CD14-positive monocyte (primary cell): ENCODE measurements at places on chromosomes 5 and 9.

GRCh38 chr9:19469271-19469670 lies 60.5 kb downstream of the ACER2 start:
- DNase-seq: no peak

DNA sequence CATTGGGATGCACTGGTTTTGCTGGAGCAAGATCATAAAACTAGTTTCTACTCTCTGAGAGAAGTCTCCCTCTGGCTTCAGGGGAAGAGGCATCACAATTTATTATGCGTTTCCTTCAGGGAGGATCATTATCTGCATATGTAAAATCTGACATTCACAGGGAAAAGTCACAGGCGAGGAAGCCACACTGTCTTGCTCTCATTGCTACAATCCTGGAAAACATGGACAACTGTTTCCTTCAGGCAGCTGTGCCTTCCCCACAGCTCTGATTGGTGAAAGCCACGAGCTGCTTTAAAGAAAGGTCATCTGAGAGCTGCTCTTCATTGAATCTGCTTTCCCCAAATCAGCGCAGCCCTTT lies 397.8 kb downstream of the MED10 start:
- no peak for DNase-seq

- DNase-seq: no peak
Observed at GRCh38 chr5:26942481-26942880, 95.9 kb downstream of the CDH9 start.

DNA sequence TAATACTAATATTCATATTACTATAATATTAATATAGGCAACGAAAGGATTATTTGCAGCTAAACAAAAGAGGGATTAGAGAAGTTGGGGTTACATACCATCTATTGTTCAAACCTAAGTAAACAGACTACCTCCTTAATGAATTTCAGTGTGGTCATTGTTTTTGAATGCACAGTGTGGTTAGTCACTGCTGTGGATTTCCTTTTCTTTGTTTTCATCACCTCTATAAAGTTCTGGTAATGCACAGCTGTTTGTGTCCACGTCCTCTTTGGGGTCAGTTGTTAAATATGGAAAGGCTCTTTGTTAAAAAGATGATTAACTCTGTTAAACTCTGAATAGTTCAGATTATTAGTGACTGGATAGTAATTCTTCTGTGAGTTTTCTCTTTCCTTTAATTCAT lies 233.6 kb downstream of the MAST4 start:
- peak; percentile 19 for DNase-seq

DNA sequence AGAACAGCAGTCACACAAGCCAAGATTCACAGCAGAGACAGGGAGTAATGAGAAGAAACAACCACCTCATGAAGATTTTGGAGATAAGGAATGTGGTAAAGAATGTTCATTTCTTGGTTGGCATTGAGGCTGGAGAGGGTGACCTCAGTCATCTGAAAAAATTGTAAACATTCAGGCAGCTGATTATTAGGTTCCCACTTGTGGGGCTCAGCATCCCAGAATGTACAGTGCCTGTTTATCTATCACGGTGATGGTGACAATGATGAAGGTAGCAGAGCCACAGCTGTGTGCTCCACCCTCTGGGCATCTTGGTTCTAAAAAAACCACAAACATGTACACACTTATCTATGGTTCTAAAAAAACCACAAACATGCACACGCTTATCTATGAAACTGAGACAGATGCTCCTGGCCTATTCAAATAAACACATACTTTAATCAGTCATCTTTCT lies 143.9 kb upstream of the MOCS2 start:
- no peak for DNase-seq

DNA sequence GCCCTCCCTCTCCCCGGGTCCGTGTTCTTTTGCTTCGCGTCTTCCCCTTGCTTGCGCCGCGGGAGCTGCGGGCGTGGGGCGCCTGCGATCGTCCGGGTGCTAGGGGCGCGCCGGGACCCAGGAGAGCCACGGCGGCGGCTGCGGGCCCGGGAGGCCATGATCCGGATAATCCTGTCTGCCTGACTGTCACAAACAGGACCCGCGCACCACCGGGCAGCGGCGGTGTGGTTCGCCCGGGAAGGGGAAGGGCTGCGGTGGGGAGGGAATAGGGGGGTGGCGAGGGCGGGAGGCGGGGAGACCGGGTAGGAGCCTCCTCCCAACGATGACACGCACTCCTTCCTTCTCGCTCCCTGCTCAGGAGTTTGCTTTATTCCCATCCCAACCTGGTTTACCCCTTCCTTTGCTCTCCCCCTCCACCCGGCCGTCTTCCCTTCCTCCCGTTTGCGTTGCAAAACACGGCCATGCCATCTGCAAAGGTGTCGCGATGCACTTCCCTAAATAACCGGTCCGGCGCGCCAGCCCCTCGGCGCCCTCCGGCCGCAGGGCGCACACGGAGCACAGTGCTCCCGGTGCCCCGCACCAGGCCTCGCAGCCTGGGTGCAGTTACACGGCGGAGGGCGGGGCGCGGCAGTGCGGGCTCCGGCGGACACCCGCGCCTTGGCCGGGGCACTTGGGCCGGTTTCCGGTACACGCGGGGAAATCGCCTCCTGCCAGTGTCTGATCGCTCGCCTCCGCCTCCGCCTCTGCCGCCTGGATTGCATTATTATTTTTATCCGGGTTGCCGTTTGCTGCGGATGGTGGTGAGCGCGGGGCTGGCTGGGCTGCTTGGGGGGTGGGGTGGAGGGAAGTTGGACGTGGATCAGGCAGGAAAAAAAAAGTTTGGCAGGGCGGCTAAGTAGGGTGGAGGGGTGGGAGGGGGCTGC lies 1.5 kb downstream of the SMARCA2 start:
- DNase-seq: peak; percentile 55

DNA sequence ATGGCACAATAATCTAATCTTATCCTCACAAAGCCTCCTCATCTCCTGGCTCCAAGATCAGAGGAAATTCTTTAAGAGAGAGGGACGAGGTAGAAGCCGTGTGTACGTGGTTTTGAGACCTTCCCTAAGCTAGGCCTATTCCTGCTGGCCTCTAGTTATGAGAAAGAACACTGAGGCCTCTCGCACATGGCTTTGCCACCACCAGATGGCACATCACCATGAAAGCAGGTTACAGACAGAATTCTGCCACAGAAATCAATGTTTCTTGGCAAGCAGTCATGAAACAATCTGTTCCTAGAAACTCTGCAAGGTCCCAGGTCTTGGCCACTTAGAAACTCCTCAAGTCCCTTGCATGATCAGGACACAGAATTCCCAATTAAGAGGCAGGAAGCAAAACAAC lies 268.2 kb upstream of the TAS2R1 start:
- no peak for DNase-seq

- DNase-seq: no peak
Observed at GRCh38 chr5:53613061-53613460, 52.6 kb downstream of the NDUFS4 start.

DNA sequence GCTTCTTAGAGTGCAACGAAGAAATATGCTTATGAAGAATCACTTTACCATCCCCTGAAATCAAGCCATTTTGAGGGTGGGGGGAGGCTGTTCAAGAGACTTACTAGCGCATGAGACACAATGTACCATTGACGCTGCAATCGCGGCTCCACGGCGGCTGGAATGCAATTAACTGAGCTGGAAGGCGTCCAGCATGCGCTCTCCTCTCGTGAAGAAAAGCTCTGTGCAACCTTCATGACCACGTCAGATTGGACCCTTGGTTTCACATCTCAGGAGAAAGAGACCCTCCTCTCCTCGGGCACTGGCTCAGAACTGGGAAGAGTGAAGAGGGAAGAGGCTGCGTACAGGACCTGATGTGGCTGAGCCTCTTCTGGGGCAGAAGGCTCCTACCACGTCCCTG lies 138.5 kb upstream of the IRX2 start:
- no peak for DNase-seq

- no peak for DNase-seq
Observed at GRCh38 chr5:130141659-130142320, 237.5 kb downstream of the CHSY3 start.

DNA sequence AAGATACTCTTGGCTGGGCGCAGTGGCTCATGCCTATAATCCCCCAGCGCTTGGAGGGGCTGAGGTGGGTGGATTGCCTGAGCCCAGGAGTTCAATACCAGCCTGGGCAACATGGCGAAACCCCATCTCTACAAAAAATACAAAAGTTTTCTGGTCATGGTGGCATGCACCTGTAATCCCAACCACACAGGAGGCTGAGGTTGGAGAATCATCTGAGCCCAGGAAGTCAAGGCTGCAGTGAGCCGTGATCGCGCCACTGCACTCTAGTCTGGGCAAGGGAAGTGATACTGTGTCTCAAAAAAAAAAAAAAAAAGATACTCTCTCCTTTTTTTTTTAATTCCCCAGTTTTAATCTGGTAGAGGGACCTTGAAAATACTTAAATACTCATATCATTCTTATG lies 15.0 kb downstream of the ANKRD33B start:
- DNase-seq: no peak

DNA sequence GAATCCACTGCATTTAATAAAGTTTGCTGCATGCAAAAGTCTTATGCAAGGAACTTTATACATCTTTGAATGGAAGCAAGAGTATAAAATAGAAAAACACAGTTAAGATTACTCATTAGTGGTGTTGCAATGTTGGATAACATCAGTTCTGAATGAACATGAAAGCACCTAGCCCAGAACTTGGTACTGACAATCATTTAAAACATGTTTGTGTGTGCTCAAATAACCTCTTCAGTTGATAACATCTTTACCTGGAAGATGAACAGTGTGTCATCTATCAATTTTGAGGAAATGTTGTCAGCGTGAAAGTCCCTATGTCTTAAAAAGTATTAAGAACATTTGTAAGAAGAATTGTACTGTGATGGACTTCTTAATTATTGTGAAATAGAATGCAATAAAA lies 370.4 kb upstream of the GRAMD2B start:
- DNase-seq: no peak
